ENCODE measurements at places on chromosomes 5 and 9.

GRCh38 chr9:89015336-89015735 is 24.1 kb downstream of the S1PR3 start:
- no peak for DNase-seq

DNA sequence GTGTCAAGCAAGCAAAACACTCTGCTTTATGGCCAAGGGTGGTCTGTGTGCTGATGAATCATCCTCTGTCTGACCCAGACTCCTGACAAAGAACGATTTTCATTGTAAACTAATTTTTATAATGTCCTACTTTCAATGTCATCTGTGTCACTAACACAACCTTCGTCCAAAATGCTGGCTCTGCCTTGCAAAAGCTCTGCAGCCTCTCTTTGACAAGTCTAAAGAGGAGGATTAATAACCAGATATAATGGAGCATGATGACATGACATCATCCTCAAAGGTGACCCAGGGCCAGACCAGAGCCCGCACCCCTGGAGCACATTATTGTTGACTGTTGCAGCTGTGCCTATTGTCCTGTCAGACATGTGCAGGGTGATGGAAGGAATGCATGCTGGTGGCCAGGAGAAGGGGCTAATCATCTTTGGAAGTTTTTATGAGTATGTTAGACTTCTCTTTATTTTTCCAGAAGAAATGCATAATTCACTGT is 589.4 kb downstream of the NR2F1-AS1 start:
- no peak for DNase-seq

DNA sequence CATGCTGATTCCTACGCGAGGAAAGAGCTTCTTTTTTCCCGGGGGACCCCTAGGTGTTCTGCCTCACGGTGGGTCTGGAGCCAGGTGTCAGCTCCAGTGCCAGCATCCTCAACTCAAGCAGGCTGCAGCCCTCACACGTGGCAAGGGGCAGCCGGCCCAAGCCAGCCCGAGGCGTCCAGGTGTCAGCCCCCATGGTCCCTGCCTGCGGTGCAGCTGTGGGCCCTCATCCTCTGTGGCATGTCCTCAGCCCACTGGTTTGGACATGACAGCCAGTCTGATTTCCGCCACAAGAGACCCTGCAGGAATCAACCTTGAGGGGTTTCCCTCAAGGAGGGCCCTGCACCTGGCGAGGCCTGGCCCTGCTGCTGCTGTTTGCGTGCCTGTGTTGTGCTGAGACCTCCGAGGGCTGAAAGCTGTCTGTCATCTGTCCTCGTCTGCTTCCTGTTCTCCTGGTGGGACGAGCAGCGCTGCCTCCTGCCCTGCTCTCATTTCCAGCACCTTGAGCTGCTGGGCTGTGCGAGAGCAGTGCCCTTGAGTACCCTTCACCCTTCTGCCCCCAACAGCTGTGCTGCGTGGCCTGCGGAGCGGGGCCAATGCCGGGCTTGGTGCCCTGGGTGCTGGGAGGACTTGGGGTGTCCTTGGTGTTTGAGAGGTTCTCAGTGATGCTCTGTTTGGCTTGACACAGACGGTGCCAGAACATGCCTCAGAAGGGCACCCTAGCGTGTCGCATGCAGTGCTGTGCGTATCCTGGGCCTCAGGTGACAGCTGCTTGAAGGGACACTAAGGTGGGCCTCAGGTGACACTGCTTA is 137.6 kb downstream of the CACNA1B start:
- no peak for DNase-seq

- peak; percentile 71 for DNase-seq
Observed at GRCh38 chr9:114371973-114372917, 15.5 kb downstream of the AKNA start.

- DNase-seq = no peak
Observed at GRCh38 chr5:1387059-1387755, 42.3 kb upstream of the CLPTM1L start.

- DNase-seq = peak; percentile 44
Observed at GRCh38 chr9:137761032-137761431, 116.5 kb upstream of the CACNA1B start.

GRCh38 chr5:76958991-76959767 is 6.3 kb downstream of the CRHBP start:
- DNase-seq = no peak

DNA sequence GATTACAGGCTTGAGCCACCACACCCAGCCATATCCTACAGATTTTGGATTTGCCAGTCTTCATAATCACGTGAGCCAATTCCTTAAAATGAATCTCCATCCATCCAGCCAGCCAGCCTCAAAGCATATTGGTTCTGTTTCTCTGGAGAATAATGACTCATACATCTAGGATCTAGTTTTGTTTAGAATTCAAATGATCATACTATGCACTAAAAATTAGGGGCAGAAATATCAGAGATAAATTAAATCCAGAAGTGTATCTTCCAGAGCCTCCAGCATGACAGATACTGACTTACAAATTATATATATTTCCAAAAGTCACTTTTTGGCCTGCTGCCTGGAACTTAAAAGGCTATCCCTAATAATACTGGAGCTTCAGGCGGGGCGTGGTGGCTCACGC is 119.1 kb upstream of the NR5A1 start:
- DNase-seq = no peak

GRCh38 chr5:143222287-143223231 is 180.9 kb downstream of the NR3C1 start:
- peak; percentile 78 for DNase-seq

DNA sequence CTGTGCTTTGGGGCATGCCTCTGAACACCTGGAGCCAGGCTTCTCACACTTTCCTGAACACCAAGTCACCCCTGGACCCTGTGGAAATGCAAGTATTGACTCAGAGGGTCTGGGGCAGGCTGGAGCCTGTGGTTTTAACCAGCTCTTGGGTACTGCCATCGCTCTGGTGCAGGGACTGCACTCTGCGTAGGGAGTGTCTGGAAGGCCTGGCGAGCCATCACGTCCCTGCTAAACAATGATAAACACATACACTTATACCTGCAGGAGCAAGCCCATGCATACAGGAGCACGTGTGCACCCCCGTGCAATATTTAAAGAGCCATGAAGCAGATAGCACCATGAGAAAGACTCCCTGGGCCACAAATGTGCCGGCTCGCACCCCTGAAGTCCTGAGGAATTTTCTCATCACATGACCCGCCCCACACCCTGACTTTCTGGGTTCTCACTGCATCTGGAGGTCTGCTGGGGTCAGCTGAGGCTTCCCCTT is 267.7 kb downstream of the GADD45G start:
- DNase-seq = no peak

DNA sequence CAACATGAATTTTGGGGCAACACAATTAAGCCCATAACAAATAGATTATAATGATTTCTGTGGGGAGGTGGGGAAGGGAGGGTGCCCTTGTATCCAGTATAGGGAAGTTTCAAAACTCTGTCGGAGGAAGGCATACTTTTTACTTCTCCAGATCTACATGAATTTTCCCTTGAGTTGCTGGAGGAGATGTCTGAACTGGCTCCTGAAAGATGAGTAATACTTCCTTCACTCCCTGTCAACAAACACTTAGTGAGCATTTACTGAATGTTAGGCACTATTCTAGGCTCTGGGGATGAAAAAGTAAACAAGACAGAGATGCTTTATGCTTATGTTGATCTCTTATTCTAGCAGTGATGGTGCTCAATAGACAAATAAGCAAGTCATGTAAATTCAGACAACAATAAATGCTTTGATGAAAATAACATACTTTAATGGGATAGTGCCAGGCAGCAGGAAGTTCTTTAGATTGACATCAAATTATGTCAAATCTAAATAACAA is 197.9 kb upstream of the ANKH start:
- DNase-seq = no peak

GRCh38 chr5:95960667-95961616 is 709 bp downstream of the ELL2 start:
- DNase-seq = peak; percentile 80

DNA sequence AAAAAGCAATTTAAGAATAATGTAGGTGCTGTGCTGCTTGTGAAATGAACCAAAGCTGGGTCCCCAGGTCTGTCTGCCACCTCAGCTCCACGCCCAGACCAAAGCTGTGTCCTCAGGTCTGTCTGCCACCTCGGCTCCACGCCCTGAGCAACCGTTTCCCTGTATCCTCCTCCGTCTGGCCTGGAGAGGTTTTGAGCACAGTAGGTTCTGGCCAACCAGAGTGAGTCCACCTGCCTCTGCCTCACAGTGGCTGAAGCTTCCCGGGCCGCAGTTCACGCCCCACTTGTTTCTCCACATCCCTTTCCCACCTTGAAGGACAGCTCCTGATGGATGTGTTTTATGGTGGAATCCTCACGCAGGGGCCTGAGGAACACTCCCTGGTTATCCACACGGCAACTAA is 120.5 kb downstream of the ADAMTS2 start:
- DNase-seq = no peak

- DNase-seq = no peak
Observed at GRCh38 chr5:90263102-90263820, 146.3 kb downstream of the CETN3 start.

GRCh38 chr9:108245901-108246300 is 609.9 kb downstream of the ACTL7B start:
- DNase-seq = no peak

- no peak for DNase-seq
Observed at GRCh38 chr9:90915693-90916092, 114.1 kb downstream of the SYK start.

- DNase-seq = no peak
Observed at GRCh38 chr5:13552361-13552760, 392.1 kb downstream of the DNAH5 start.

DNA sequence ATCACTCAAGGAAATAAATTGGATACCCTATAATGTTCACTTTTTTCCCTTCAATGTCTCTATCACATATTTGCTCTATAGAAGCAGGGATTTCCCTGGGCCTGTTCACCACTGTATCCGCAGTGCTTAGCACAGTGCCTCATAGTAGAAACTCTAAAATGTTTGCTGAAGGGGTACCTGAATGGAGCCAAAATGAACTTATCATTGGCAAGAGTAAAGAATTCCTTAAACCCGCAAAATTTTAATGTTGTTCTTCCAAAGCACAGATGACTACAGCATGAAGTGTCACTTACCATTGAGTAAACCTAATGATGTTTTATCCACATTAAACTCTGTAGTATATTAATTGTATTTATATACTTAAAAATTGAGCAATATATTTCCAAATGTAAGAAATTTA is 96.1 kb downstream of the JAKMIP2 start:
- DNase-seq = no peak

GRCh38 chr5:130871346-130872086 is 293.5 kb downstream of the HINT1 start:
- DNase-seq = peak; percentile 64

GRCh38 chr5:140342287-140342686 is 4.1 kb downstream of the HBEGF start:
- peak; percentile 59 for DNase-seq

- peak; percentile 52 for DNase-seq
Observed at GRCh38 chr5:87081511-87082372, 185.9 kb upstream of the RASA1 start.

DNA sequence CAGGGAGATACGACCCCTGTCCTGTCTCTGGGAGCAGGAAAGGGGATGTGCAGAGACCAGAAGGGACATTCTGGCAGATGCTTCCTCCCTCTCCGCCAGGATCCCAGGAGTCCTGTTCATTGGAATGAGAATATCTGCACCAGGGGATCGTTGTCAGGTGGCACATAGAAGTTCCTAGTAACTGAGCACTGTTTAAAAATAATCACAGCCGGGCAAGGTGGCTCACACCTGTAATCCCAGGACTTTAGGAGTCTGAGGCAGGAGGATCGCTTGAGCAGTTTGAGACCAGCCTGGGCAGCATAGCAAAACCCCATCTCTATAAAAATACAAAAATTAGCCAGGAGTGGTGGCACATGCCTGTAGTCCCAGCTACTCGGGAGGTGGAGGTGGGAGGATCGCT is 12.3 kb downstream of the SARDH start:
- no peak for DNase-seq

GRCh38 chr5:6638236-6638635 is 5.0 kb downstream of the SRD5A1 start:
- no peak for DNase-seq

DNA sequence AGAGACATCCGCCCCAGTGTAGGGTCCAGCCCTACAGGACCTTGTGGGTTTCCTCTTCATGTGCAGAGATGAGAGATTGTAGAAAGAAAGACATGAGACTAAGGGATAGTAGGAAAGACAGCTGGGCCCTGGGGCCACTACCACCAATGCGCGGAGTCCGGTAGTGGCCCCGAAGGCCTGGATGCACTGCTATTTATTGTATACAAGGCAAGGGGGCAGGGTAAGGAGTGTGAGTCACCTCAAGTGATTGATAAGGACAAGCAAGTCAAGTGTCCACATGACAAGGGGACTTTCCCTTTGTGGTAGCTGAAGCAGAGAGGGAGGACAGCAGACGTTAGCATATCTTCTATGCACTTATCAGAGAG is 6.2 kb upstream of the TMEM141 start:
- peak; percentile 64 for DNase-seq

- DNase-seq = no peak
Observed at GRCh38 chr5:144177548-144177947, 6.9 kb downstream of the KCTD16 start.

DNA sequence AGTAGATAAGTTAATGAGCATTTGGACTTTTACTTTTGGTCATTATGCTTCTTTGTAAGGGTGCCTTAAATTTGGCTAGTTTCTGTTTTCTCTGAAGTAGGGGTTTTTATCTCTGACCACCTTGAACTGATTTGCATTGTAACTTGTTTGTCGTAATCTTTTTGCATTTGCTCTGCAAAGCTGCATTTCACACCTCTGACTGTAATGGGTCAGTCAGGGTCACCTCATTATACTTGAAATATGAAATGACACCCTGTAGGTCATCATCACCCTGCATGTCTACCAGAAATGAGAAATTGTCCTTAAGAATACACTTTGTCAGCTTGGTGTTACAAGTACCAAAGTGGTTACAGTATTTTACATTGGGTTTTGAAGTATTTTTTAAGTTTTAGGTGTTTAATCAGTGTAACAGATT is 74.0 kb downstream of the KCNN2 start:
- no peak for DNase-seq

DNA sequence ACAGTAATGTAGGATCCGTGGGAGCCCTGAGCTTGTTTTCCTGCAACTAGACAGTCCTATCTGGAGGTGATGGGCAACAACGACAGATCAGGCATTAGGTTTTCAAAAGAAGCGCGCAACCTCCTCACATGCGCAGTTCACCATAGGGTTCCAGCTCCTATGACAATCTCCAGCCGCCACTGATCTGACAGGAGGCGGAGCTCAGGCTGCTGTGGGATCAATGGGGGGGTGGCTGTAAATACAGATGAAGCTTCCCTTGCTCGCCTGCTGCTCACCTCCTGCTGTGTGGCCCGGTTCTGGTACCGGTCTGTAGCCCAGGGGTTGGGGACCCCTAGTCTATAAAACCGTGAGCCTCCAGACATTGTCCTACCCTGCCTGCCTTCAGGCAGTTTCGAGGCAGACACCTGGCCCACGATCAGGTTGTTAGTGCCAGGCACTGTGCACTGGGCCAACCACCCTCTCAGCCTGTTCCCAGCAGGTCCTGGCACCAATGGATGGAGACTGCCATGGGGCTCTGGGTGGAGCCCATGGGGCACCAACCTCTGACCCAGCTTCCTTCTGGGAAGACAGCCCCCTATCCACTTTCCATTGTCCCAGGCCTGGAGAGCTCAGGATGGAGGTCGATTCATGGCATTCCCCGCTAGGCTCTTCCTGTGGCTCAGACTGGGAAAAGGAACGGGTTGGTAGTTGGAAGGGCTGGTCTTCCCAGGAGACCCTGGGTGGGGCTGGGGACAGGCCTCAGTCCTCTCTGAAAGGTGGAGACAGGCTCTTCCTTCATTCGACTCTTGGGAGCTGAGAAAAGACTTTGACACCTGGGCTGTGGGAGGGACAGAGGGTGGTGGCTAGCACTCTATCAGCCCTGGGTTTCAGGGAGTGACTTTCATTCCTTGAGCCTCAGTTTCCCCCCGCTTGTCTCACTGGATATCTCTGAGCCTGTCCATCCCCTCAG is 1.7 kb downstream of the ENDOG start:
- no peak for DNase-seq

- no peak for DNase-seq
Observed at GRCh38 chr9:5013374-5013773, 28.3 kb downstream of the JAK2 start.

Data from CD4-positive, alpha-beta T cell treated with Interferon alpha-2 for 1 hour (primary cell).